ENCODE measurements at places on chromosomes 2 and 18.

GRCh38 chr2:144798034-144798433, 278.1 kb upstream of the ZEB2 start:
- DNase-seq, result no peak

GRCh38 chr2:66331176-66331575, 103.7 kb upstream of the MEIS1 start:
- DNase-seq, result no peak

DNA sequence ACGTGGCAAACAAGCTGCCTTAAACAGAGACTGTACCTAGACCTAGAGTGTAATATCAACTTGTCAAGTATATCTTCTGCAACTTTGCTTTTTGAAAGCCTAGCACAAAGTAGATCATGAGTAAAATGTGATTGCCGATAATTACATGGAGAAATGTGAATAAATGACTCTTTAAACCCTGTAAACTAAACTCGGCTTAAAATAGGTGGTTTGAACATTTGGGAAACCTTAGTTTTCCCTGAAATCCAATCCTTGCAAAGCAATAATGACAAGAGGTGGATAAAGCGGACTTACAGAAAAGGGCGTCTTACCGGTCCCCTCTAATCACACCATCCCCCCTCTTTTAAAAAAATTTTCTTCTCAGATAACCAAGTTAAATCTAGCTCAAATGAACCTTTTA, 549 bp upstream of the PSMD14 start:
- DNase-seq, result no peak

DNA sequence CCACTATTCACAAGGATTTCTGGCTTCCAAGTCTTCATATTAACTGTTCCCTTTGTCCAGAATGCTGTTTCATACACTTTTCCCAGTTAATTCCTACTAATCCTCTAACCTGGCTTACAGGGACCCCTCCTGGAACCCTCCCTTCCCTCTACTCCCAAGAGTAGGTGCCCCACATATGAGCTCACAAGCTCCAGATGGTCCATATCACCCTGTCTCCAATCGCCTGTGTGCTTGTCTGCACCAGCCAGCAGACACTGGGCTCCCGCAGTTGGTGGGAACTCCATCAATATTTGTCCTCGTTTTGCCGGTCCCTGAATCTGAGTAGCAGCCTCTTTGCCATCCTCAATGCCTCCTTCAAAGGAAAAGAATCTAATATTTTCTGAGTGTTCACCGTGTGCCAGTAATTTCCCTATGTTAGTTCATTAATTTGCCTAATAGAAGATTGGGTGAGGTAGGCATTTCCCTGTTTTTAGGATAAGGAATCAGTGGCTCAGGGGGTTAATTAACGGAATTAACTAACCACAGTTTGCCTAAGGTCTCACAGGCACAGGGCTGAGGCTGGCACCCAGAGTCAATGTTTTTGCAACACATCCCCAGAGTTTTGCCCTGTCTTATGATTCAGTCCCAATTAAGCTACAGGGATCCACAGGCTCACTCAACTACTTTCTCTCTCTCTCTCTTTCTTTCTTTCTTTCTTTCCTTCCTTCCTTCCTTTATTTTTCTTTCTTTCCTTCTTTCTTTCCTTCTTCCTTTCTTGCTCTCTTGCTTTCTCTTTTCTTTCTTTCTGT, 141.6 kb upstream of the CYP1B1 start:
- no peak for DNase-seq

DNA sequence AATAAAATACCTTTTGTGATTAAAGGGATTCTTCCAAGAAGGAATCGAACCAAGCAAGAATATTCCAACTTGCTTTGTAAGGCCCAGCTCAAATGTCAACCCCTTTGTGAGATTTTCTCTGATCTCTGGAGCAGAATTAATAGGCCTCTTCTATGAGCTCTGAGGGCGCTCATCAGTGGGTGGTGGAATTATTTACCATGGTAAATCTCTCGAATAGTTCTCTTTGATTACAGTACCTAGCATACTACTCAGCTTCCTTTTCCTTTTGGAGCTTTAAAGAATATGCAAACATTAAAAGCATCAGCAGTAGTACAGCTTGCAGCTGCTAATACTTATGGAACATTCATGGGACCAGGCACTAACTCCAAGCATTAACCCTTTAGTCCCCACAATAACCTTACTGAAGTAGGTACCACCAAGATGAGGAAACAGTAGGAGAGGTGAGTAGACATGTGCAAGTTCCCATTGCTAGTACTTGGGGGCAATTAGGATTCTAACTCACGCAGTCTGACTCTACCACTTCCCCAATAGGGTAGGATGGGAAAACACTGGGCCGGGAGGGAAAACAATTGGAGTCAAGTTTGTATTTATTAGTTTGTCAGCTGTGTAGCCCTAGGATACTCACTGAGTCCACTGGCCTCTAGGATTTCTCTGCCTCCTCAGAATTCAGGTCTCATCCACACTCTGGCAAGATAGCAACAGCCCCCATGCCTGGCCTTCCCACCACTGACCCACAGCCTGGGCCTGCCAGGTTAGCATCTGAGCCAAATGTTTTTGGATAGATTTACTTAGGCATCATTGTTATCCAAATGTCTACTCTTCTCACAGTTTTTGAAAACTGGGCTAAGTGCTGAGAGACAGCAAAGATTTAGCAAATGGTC, 21.7 kb downstream of the ADD2 start:
- no peak for DNase-seq

DNA sequence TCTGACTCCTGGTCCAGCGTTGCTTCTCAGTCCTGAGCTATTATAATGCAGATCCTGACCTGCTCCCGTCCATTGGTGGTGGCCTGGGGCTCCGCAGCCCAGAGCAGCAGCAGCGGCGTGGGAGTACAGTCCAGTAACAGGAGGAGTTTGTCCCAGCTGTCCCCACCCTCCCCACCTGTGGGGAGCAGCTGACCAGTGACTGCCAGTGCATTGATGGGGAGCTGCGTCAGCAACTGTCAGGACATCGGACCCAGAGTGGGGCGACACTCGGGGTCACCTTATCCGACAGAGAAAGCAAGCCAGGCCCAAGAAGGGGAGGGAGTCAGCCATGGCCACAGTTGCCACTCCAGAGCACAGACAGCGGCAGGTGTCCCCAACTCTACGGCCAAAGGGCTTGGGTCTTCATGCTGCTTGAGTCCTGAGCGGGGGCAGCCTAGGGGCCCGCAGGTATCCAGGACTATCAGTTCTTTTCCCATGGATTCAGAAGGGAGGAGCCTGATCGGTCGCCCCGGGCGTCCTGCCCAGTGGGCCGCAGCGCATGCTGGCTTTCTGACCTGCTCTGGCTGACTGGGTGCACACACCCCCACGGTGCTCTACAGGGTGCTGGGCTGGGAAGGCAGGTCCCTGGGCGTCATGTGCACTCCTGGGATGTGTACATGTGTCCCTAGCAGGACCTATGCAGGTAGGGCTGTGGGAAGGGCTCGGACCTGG, 29.7 kb downstream of the DNMT3A start:
- no peak for DNase-seq

GRCh38 chr2:159706385-159706980, 5.8 kb upstream of the MARCHF7 start:
- DNase-seq, result no peak

GRCh38 chr2:105604938-105605337, 139.8 kb upstream of the NCK2 start:
- DNase-seq, result no peak

- DNase-seq, result no peak
Measured at GRCh38 chr18:34659579-34660517, 50.2 kb upstream of the DTNA start.

- DNase-seq, result no peak
Measured at GRCh38 chr2:101036562-101036961, 34.5 kb downstream of the RPL31 start.

DNA sequence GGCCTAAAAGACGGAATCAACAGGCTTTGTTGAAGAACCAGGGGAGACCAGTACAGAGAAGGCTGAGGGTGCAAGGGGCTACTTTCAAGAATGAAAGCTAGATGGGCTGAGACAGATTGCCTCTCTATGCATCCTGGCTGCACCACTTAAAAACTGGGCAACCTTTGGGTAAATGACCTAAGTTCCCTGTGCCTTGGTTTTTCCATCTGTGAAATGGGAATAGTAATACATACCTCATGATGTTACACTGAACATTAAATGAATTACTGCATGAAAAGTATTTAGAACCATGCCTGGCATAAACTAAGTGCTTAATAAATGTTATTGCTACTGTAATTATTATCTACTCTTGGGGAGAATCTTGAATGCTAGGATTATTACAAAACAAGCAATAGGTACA, 106.5 kb downstream of the PRKCE start:
- DNase-seq, result no peak

- DNase-seq, result no peak
Measured at GRCh38 chr2:221567231-221567760, 4.8 kb downstream of the EPHA4 start.

Measured in CMK (cell line).